ENCODE measurements at places on chromosomes 5 and 9. TPM values are rescaled to one million over a fixed set of nuclear protein-coding genes. Genes with fewer than 3 reads are reported as not detected.

DNA sequence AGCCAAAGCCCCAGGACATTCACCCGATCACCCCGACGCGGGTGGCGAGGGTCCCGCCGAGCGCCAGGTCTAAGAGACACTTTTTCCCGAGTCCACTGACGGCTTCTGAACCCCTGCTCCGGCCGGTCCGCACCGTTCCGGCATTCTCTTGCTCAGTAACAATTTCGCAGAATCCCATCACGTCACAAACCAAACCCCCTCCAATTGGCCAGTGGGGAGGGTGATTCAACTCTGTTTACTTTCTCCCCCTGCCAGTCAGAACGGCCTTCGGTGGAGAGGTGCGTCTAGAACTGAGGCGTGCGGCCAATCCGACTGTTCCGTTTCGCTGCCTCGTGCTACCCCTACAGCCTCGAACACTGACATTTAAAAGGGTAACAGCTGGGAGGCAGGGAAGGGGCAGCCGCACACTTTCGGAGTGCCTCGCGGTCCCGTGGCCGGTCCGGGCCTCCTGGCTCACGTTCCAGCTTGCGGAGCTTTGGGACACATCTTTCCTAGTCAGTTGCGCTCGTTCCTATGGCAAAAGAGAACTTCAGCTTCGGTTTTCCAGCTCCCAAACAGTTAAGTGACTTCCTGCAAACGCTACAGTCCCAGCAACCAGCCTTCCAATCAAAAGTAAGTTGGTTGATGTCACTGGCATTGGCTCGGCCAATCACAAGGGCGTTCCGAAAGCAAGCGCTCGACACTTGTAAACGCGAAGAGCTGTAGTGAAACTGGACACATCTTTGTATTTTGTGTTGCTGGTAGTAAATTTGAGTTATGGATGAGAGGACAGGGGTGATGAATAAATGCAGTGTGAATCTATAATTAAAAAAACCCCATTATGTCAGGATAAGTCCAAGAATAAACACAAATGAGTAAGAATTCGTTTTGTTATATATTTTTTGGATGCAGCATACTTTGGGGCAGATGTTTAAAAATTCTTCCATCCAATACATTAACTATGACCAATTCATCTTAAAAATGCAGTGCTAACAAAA is at the start of gene KLF9:
Gene KLF9, minus strand, starts transcription at position 859 of the 977 bp plus-strand sequence. CDS start 1,294 bp downstream, outside the sequence.
- peak; percentile 96 for DNase-seq

DNA sequence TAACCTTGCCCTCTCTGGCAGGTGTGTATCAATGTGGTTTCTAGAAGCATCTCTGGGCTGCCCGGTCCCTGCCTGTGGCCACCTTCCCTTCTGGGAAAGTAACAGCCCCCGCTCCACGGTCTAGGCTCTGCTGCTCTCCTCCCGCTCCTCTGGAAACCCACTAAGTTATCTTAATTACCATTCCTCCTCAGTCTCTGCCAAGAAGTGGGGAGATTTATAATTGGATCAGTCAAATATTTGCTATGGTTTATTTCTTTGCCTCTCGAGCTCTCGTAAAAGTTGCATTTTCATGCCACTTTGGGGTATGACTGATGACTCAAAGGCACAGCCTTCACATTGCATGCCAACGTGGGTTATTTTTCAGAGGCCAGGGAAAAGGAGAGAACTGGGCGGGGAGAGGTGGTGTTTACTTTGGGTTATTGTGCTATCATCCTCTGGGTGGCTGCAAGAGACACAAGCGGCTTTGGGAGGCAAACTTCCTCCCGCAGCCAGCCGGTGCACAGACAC is 205.3 kb upstream of the WWC1 start:
- no peak for DNase-seq

GNAQ gene
- 14.8 TPM for total RNA-seq

MCIDAS gene
- not detected for total RNA-seq

DNA sequence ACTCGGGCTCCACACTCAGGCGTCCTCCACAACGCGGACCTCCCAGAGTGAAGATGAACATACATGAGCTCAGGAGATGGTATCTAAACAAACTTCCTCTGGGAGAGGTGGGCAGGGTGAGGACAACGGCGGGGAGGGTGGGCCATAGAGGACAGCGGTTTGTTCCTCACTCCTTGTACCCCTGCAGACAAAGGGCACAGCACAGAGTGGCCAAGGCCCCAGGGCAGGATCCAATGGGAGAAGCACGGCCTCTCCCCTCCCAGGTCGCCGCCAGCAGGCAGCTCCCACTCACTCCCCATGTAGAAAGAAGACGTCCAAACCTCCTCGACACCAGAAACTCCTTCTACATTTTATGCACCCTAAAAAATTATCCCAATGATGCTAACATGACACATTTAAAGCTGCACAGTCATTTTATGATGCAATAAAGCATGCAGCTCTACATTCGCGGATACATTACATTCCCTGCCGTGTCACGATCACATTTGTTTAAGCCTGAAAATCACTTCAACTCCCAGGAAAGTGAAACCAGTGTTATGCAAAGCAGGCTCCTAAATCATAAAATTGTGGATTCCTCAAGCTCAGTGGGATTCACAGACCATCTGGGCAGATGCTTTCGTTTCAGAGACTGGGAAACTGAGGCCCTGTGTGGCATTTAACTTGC is 87.5 kb upstream of the SARDH start:
- DNase-seq: no peak

DNA sequence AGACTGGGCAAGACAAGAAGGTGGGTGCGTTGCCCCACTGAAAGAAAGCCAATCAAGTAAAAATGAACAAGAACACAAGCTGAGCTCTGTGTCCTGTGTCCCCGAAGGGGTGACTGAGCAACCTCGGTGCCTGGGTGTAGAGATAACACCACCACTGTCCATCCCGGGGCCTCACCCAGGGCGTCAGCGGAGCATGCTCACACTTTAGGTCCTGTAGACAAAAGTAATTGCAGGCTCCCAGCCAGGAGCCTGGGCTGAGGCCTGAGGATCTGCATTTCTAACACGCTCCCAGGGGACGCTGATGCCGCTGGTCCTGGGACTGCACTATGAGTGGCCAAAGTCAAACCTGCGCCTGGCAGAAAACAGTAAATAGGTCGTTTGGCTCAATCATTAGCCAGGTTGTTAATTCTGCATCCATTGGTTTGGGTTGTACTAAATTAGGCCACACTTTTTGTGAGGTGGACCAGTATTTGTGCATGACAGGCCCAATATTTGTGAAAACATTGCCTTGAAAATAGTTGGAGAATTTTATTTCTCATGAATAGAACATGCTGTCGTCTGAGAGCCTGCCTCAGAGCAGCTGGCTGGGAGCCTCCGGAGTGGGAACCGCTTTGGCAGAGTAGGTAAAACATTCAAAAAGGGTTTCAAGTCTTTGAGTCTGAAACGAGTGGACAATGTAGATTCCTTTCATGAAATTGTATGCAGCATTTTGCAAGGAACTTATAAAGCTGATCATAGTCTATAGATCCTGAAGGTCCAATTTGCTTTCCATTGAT is 38.3 kb downstream of the ANKRD33B start:
- DNase-seq: no peak
